Urothelium cell line (cell line): ENCODE measurements at places on chromosomes 2 and 18.

- no peak for DNase-seq
These were observed 787.9 kb downstream of the CPS1 start for GRCh38 chr2:211344289-211344688.

GRCh38 chr2:181430406-181431118 is 26.6 kb upstream of the ITGA4 start:
- DNase-seq: no peak

DNA sequence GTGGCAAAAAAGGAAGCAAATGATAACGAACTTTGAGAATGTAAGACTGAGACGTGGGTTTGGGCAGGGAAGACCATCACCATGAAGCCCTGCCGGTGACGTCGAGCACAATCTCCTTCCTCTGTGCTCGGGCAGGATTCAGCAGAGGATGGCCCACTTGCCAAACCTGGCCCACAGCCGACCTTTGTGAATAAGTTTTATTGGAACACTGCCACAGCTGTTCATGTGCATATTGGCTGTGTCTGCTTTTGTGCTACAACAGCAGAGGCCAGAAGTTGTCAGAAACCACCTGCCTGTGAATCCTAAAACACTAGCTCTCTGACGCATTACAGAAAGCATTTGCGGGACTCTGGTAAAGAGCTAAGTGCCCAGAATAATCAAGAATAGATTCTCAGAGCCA is 223.9 kb downstream of the MYT1L start:
- DNase-seq: no peak

GRCh38 chr18:73545472-73545871 is 602.2 kb downstream of the FBXO15 start:
- DNase-seq: no peak

GRCh38 chr2:156023229-156023869 is 309.2 kb downstream of the NR4A2 start:
- DNase-seq: no peak

- DNase-seq: no peak
These were observed 61.8 kb downstream of the RFTN2 start for GRCh38 chr2:197613509-197613987.

GRCh38 chr2:33436083-33436482 is 40.4 kb upstream of the RASGRP3 start:
- DNase-seq: no peak

- DNase-seq: no peak
These were observed 52.4 kb downstream of the DPP4 start for GRCh38 chr2:162021516-162022058.
